Thoracic aorta (tissue), 2 donors: ENCODE measurements at places on chromosomes 11 and 22.

GRCh38 chr22:48494968-48495750, 1332.5 kb downstream of the BRD1 start:
- DNase-seq, result no peak

- no peak for DNase-seq
Observed at GRCh38 chr11:45278714-45279113, 7.4 kb downstream of the SYT13 start.

- no peak for DNase-seq
Observed at GRCh38 chr22:24166811-24167210, 14.5 kb upstream of the SUSD2 start.

DNA sequence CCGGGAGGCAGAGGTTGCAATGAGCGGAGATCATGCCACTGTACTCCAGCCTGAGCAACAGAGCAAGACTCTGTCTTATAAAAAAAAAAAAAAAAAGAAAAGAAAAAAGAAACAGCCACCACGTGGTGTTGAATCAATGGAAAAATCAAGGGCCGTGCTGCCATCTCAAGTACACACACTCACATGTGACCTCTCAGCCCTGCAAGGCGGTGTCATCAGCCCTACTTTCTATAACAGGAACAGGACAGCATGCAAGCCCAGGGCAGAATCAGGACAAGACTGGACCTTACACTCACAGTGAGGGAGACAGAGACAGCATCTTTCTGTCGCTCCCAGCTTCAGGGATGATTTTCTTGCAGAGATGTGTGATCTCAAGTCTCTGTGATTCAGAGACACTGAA, 179.6 kb downstream of the MPPED1 start:
- DNase-seq, result no peak

DNA sequence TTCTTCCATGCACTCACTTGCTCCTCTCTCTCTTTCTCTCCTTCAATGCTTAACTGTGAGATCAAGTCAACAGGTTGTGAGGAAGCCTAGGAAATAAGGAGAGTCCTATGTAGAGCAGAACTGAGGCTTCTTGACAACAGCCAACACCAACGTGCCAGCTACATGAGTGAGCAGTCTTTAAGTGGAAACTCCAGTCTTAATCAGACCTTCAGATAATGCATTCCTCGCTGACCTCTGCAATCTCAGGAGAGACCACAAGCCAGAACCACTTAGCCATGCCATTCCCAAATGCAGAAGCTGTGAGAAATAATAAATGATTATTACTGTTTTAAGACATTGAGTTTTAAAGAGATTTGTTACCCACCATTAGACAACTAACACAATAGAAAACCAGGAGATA, 6.1 kb upstream of the TEAD1 start:
- DNase-seq, result no peak

GRCh38 chr11:102957953-102958352, 2.4 kb upstream of the MMP13 start:
- DNase-seq, result no peak

DNA sequence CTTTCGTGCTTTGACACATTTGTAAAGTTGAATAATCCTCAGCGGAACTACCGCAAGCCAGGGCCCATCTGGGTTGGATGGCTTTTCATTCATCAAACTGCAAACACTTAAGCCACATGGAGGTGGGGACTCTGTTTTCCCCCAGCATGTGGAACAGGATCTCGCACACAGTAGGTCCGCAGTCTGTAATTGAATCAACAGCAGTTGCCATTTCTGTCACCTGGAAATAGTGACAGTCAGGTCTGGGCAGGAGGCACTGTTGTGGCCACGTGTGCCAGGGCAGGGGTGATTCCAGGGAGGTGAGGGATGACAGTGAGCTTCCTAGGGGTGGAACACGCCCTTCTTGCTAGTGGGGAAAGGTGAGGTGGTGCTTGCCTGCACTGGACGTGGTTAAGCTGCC, 50.7 kb upstream of the ANO1 start:
- DNase-seq, result no peak

DNA sequence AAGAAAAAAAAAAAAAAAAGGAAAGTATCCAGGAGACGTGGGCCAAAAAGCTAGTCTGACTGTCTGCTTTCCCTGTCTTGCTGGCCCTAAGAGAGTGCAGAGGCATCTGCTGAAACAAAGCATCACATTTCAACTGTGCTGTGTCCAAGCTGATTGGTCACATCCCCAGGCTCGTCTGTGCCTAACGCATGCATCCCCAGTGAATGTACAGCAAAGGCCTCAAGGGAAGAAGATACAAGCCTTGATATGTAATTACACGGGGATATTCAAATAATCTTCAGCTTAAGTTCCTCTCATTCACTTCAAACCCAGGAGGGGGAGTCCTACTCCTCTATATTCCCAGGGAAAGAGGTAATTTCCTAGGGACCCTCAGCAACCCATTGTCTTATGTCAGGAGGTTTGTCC, 5.4 kb upstream of the SORL1 start:
- DNase-seq, result no peak

DNA sequence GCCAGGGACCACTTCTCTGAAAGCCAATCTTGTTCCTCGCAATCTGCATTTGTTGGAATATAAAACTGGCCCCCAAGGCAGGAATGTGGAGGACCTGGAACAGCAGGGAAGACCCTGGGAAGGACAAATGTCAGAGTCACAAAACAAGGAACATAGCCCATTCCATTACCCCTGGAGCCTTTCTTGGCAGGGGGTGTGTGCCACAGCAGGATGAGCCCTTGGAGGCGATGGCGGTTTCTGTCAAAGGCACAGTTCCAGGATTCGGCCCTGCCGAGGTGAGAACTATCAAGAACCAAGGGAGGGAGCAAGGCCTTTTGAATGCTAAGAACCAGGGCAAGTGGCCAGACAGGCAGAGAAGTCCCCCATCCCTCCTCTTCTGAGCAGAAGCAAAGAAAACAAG, 204.3 kb downstream of the TRIM29 start:
- no peak for DNase-seq

- DNase-seq, result no peak
Observed at GRCh38 chr11:10401696-10402392, 53.2 kb upstream of the AMPD3 start.

- DNase-seq, result no peak
Observed at GRCh38 chr22:24289114-24289513, 18.5 kb downstream of the SPECC1L start.

DNA sequence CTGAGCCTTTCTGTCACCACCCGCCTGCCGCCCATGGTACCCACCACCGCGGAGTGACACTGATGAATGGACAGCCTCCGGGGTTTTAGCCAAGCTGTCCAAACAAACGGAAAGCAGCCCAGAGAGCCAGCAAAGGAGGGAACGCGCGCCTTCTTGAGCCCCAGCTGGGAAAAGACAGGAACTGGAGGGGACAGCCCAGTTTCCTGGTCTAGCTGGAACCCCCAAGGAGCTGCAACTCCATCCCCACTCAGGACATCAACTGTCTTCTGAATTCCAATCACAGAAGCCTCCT, 33.7 kb downstream of the SHISAL1 start:
- no peak for DNase-seq

DNA sequence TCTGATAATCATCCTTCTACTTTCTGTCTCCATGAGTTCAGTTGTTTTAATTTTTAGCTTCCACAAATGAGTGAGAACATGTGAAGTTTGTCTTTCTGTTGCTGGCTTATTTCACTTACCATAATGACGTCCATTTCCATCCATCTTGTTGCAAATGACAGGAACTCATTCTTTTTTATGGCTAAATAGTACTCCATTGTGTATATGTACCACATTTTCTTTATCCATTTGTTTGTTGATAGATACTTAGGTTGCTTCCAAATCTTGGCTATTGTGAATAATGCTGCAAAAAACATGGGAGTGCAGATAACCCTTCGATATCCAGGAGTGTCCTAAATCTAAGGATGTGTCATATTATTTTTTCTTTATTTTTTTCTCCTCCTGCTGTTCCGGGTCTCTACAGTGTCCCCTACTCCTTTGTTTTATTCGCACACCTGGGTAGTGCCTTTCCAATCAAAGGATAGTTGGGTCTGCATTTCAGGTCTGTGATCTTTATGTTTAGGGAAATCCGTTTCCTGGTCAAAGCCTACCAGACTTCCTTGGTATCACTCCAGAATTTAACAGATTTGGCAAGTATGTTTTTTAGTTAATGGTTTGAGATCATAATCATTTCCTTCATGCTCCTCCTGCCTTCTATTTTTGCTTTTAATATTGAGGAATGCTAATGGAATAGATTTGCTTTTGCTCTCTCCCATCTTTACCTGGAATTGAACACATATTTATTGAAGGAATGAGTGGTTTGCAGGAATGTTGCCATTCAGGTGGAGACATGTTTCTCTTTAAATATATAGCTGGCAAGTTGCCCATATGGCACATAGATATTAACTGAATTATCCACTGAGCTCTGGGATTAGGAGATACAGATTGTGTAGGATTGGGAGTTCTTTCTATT, 53.7 kb downstream of the ARHGEF12 start:
- DNase-seq, result no peak

- DNase-seq, result no peak
Observed at GRCh38 chr11:69211920-69212797, 56.4 kb downstream of the SMIM38 start.

DNA sequence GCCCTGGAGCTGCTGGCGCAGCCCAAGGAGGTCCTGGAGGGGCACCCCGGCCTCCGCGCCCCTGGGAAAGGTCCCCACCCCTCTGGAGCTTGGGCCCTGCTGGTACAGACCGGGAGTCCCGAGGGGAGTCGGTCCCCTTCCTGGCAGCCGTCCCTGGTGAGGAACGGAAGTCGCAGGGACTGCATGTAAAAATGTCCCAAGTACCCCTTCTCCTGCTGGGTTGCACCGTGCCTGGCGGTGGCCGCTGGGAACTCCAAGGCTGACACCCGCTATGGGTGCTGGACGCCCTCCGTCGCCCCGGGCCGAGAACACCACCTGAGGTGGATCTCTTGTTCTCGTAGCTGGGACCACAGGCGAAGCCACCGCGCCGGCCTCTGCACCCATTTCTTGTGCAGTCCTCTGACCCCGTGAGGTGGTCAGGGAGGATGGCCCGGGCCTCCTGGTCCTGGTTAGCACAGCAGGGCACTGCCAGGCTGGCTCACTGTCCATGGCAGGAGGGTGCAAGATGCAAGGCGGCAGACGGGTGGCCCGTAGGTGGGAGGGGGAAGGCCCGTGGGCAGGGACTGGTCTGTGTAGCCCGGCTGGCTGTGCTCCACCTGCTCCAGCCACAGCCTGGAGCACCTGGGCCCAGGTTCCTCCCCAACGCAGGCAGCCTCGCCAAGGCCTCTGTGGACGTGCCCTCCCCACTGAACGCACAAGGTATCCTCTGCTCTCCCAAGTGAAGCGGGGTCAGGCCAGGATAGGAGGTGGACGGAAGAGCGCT, 165.2 kb downstream of the IGLL1 start:
- DNase-seq, result no peak

DNA sequence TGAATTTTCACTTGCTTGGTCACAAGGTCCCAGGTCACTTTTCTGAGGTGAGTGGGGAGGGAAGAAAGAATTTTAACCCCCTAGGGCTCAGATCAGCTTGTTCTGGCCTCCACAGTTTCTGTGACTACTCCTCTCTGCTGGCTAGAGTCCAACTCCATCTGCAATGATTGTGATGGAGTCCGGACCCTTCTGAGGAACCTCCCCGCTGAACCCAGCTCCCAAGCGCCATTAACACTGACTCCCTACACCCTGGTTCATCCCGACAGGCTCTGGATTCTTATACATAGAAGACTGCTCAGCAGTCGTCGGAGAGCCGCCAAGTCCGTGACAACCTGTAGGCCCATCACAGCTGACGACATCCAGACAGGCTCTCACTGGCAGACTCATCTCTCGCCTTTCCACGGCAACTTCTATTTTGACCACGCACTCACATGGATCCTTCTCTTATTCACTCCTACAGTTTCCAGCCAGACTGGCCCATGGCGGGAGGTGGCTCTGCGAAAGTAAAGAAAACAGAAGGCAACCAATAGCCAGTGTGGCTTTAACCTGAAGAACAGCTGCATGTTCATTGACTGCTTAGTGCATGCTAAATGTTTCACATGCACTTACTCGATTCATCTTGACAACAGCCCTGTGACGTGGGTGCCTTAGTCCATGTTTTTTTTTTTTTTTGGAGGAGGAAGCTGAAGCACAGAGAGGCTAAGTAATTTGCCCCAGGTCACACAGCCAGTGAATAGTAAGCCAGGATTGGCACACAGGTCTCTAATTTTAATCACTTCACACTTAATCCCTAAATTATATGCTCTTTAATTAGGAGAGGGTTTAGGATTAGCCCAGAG, 68.0 kb upstream of the PRDM11 start:
- DNase-seq, result no peak

DNA sequence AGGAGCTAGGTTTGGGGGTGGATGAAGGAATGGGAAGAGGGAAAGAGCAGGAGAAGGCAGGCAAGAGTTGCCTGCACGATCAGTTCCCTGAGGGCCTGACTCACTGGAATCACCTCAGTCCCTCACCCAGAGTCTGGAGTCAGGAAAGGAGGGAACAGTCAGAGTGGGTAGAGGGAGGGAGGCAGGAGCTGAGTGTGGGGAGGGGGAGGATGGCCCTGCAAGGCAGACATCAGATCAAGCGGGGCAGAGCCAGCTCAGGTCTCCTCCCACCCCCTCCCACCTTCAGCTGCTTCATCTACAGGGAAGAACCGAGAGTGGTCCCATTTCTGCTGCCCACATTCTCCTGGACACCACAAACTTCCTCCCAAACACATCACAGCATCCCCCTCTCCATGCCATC, 58.9 kb downstream of the PDE2A start:
- DNase-seq, result no peak

DNA sequence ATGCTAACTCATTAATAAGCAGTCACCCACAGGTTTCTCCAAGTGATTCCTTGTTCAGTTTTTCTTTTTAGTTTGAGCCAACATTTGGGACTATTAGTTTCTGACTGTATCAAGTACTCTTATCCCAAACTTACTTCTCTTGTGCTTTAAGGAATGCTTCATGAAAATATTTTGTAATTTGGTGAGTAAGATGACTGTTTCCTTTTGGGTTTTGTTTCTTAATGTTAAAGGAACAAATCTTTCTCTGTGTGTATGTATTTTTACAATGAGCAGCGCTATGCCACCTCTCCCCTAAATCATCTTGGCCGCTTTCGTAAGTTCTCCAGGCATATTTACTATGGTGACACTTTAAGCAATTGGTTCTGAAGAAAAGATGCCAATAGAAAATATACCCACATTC, 72.4 kb downstream of the LDLRAD3 start:
- DNase-seq, result no peak

DNA sequence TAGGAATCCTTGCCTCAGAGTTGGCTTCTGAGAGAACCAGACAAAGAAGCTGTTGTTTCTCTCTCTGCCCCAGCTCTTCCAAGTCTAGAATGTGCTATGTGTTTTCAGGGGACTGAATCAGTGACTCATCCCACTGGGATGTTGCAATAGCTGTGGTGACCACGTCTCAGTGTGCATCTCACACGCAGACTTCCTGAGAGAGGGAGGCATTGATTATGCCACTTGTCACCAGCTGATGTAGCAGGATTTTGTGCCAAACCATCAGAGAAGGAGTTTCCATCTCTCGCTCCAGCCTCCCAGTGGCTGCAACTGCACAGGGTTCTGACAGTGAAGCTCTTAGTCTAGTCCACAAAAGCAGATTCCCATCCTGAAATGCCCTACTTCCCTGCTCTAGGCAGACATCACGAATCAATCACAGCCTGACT, 455.8 kb downstream of the MIAT start:
- DNase-seq, result peak; percentile 76

GRCh38 chr11:37896016-37896415, 1298.0 kb upstream of the RAG2 start:
- DNase-seq, result no peak

- DNase-seq, result no peak
Observed at GRCh38 chr22:24357547-24357946, 69.9 kb upstream of the ADORA2A start.
